Epithelial cell of alveolus of lung (primary cell): ENCODE measurements at places on chromosomes 2 and 18. TPM values are rescaled to one million over a fixed set of nuclear protein-coding genes. Genes with fewer than 3 reads are reported as not detected.

Gene PRKAG3
- total RNA-seq: 0.40 TPM in 1 of 2 replicates, not detected in the other

Gene POTEI
- total RNA-seq: not detected in 2 replicates

Gene BCL2
- total RNA-seq: 0.40 and 0.91 TPM in 2 replicates

Gene RNU2-63P
- not detected in 2 replicates for total RNA-seq

Gene ADAM23
- 1.4 and 4.9 TPM in 2 replicates for total RNA-seq

Gene SLC23A3
- 1.4 TPM in 1 of 2 replicates, not detected in the other for total RNA-seq

Gene RGPD5
- 2.8 and 8.1 TPM in 2 replicates for total RNA-seq

Gene ACTR3
- total RNA-seq: 103 and 260 TPM in 2 replicates

Gene PSMA8
- total RNA-seq: not detected in 2 replicates

Gene UGT1A8
- total RNA-seq: not detected in 2 replicates

Gene BCL11A
- 2.5 and 5.4 TPM in 2 replicates for total RNA-seq

Gene SLC4A5
- total RNA-seq: under 0.01 and 0.48 TPM in 2 replicates

Gene TUBB8B
- not detected in 2 replicates for total RNA-seq

Gene DNAJC5G
- not detected in 2 replicates for total RNA-seq

Gene CROCC2
- 0.80 TPM in 1 of 2 replicates, not detected in the other for total RNA-seq

Gene NEUROD1
- not detected in 2 replicates for total RNA-seq

Gene SCN3A
- total RNA-seq: under 0.01 TPM in 1 of 2 replicates, not detected in the other

Gene SERPINB2
- total RNA-seq: 1.4 and 19.1 TPM in 2 replicates

Gene NEU2
- not detected in 2 replicates for total RNA-seq

Gene ST8SIA3
- total RNA-seq: not detected in 2 replicates
